ENCODE measurements at places on chromosomes 2 and 18.

GRCh38 chr2:216776066-216776850 lies 80.9 kb upstream of the IGFBP5 start:
- DNase-seq = peak; percentile 59

DNA sequence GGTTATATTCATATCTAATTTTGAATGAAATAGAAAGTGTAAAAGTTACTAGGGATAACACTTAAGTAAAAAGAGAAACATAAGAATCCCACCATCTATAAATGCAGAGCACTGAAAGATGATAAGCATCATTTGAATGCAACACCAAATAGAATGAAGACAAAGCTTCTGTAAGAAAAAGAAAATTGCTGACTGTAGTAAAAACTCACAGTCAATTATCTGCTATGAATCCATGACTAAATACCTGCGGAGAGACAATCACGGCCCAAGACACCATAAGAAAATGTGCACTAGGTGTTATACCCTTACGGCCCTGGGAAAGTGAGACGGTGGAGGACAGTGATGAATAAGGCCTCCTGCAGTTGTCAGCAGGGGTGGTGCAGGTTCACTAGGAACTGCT lies 45.4 kb upstream of the OSR1 start:
- DNase-seq = no peak

- no peak for DNase-seq
Measured at GRCh38 chr2:69382547-69382946, 4.5 kb downstream of the GFPT1 start.

- DNase-seq = peak; percentile 69
Measured at GRCh38 chr2:71716697-71717624, 263.6 kb downstream of the DYSF start.
